ENCODE measurements at places on chromosomes 2 and 18.

GRCh38 chr2:70523996-70524965 lies 29.3 kb downstream of the TGFA start:
- no peaks in the 10 kb centered on the region for H3K4me1 ChIP-seq
- H3K4me3 ChIP-seq: no peak overlapping the region
- DNase-seq: no peak
- no peaks in the 10 kb centered on the region for H3K36me3 ChIP-seq
- peaks cover 6% of the 10 kb centered on the region for H3K27me3 ChIP-seq

DNA sequence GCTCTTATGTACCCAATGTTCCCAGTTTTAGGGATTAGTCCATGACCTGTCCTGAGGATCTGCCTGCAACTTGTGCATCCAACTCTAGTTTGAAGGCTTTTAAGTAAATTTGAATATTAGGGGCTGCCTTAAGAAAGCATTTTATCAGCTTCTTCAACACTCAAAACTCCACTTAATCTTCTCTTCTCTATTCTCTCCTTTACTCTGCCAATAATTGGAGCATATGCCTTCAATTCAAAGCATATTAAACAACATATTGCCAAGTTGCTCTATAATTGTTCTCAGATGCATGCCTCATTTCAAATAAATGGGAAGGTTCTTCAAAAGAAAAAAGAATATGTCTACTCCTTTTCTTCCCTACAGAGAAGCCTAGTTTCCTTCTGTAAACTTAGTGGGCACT lies 84.8 kb upstream of the NCKAP5 start:
- no peaks in the 10 kb centered on the region for H3K36me3 ChIP-seq
- H3K27ac ChIP-seq: no peak overlapping the region
- no peak overlapping the region for H3K4me3 ChIP-seq
- H3K4me1 ChIP-seq: no peaks in the 10 kb centered on the region
- H3K27me3 ChIP-seq: no peaks in the 10 kb centered on the region

GRCh38 chr2:150606380-150607060 lies 119.1 kb upstream of the RND3 start:
- no peak for DNase-seq
- no peak overlapping the region for H3K4me3 ChIP-seq
- no peaks in the 10 kb centered on the region for H3K36me3 ChIP-seq

DNA sequence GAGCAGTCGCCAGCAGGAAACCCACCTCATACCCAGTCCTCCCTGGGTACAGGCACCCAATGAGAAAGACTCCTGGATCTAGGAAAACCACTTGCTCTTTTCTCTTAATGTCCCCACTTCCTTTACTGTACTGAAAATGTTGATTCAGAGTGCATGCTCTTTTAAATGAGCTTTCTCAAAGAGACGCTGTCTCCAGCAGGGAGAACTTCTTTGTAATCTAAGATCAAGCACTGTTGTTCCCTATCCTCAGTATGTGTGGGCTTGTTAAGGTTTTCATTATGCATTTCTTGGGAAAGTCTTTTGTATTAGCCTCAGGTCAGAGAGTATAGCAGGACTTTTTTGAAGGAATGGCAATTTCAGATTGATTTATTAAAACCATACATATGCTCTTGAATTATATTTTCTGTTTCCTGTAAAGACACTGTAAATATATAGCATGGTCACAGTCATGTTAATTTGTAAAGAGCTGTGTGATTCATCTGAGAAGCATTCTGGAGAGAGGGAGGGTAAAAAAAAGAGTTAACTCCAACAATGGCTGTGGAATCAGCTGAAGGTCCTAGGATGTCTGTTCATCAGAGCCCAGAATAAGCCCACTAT lies 178.1 kb downstream of the MGAT5 start:
- no peak for DNase-seq
- H3K4me1 ChIP-seq: no peaks in the 10 kb centered on the region
- H3K36me3 ChIP-seq: peaks cover 44% of the 10 kb centered on the region
- no peaks in the 10 kb centered on the region for H3K27me3 ChIP-seq

DNA sequence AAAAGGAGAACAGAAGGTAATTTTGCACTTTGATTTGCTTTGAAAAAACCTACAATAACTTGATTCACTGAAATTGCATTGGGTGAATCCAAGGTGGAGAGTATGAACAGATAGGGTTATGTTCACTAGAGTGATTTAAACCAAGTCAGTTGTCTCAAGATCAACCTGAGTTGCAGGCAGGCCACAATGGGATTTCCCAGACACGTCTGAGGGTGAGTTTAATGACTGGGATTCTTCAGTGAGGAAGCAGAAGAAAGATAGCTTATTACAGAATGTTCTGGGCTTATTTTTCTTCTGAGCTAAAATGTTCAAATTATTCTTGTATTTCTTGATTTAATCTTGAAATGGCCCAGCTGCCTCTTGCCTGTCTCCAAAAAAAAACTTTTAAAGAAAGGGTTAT lies 20.1 kb downstream of the COL4A4 start:
- no peak for DNase-seq
- H3K27me3 ChIP-seq: no peaks in the 10 kb centered on the region
- H3K4me3 ChIP-seq: no peak overlapping the region
- no peak overlapping the region for H3K27ac ChIP-seq
- peaks cover 8% of the 10 kb centered on the region for H3K4me1 ChIP-seq

DNA sequence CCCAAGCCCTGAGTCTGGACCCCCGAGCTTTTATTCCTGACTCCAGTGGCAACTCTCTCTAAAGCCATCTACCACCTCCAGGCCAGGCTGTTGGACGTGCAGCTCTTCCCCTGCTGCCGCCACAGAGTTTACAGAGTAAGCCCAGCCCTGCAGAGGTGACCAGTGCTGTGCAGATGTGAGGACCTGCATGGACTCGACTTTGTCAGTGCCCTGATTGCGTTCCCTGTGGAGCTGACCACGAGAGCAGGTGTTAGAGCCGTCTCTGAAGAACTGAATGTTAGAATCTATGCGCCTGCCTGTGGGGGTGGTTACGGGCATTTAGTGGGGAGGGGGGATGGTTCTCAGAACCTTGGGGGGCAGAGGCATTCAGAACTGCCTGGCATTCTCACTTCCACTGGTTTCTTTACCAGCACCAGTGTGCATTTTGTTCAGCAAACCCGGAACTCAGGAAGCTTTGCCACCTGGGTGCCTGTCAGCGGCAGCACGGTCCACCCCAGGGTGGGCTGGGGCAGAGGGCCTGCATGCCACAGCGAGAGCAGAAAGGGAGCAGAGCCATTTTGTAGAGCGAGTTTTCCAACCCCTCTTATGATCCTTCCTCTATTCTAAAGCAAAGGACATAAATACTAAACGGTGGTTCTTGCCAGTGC lies 137.9 kb downstream of the KLHL29 start:
- H3K4me1 ChIP-seq: peaks cover 4% of the 10 kb centered on the region
- no peak overlapping the region for H3K4me3 ChIP-seq
- no peaks in the 10 kb centered on the region for H3K27me3 ChIP-seq
- H3K27ac ChIP-seq: no peak overlapping the region

DNA sequence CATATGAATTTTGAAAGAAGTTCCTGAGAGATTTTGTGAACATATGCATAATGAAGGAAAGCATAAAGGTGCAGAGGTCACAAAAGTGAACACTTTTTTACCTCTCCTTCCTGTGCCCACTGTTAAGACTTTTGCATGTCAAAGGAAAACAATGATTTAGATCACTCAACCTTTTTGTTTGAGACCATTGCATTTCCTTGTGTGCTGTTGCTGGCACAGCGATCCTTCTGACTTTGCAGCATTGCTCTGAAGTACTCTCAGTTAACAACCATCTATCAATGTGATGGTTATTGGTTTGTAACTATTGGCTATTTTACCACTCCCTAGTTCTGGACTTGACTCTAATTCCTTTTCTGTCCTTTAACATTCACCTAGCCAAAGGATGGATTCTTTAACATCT lies 61.7 kb upstream of the TFPI start:
- no peaks in the 10 kb centered on the region for H3K36me3 ChIP-seq
- DNase-seq: no peak
- no peak overlapping the region for H3K27ac ChIP-seq
- H3K4me1 ChIP-seq: no peaks in the 10 kb centered on the region
- no peak overlapping the region for H3K4me3 ChIP-seq

DNA sequence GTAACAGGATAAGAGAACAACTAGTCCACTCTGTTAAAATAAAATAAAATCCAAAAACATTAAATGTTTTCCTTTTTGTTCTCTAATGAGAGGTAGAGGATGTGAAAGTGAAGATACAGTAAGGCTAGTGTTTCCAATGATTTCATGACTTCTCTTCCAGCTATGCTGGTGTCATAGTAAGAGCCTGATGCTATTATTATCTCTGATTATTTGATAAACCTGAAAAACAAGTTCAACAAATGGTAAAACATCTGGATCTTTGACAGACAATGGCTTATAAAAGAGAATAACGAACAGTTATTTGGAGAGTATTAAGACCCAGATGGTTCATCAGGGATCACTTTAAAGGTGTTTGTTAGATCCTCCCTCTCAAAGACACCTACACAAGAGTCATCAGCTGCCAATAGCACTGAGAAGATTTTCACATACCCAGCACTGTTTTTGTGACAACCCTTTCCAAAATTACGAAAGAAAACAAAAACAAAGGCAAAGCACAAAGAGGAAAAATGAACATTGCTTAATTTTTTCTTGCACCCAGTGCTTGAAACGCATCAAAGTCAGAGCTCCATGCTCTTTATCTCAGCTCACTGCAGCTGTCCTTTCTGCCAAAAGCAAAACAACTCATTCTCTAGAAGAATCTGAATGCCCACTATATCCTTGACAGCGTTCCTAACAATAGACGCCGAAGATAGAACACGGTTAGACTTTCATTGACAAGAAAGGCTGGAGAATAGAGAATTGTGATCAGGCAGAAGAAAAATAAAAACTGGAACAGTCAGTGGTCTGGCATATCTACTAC lies 168.6 kb downstream of the SLC8A1 start:
- H3K4me3 ChIP-seq: no peak overlapping the region
- H3K27ac ChIP-seq: peak overlapping the region; percentile 65
- H3K36me3 ChIP-seq: no peaks in the 10 kb centered on the region
- H3K4me1 ChIP-seq: peaks cover 14% of the 10 kb centered on the region

DNA sequence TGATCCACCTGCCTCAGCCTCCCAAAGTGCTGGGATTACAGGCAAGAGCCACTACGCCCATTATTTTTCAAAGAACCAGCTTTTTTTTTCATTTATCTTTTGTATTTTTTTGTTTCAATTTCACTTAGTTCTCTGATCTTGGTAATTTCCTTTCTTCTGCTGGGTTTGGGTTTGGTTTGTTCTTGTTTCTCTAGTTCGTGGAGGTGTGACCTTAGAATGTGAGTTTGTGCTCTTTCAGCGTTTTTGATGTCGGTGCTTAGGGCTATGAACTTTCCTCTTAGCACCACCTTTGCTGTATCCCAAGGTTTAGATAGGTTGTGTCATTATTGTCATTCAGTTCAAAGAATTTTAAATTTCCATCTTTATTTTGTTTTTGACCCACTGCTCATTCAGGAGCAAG lies 86.7 kb upstream of the MSTN start:
- no peaks in the 10 kb centered on the region for H3K36me3 ChIP-seq
- DNase-seq: no peak
- no peak overlapping the region for H3K27ac ChIP-seq
- no peaks in the 10 kb centered on the region for H3K4me1 ChIP-seq

DNA sequence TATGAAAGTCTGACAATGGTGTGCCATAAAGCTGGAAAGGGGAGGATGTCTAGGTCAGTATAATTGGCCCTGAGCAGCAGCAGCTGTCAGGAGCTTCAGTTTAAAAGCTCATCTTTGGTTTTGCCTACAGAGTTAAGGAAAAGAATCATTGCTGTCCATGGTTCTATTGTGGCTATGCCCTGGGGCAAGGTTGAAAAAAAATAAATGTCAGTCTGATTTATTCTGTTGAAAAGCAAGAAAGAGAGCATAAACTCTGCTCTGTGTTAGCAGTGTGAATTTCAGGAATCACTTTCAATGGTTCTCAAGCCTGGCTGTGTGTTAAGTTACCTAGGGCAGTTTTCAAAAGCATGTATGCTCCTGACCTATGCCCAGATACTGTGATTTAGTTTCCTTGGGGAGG lies 446.7 kb downstream of the SETBP1 start:
- no peak overlapping the region for H3K27ac ChIP-seq
- no peaks in the 10 kb centered on the region for H3K36me3 ChIP-seq
- H3K27me3 ChIP-seq: no peaks in the 10 kb centered on the region
- no peak for DNase-seq
